GM23338 (cell line): ENCODE measurements at places on chromosomes 16 and 17. TPM values are rescaled to one million over a fixed set of nuclear protein-coding genes. Genes with fewer than 3 reads are reported as not detected.
A peak's percentile ranks its signal among the peaks of the same experiment; 100 is the strongest.

DNA sequence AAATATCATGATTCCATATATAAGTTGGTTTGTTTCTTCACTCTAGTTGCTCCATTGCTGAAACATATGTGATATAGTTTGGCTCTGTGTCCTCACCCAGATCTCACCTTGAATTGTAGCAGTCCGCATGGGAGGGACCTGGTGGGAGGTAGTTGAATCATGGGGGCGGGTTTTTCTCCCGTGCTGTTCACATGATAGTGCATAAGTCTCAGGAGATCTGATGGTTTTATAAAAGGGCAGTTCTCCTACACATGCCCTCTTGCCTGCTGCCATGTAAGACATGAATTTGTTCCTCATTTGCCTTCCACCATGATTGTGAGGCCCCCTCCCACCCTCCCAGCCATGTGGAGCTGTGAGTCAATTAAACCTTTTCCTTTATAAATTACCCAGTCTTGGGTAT is 915.5 kb downstream of the KCNJ2 start:
- no peak for DNase-seq

GRCh38 chr17:10041916-10042588 is 137.0 kb upstream of the RCVRN start:
- DNase-seq: no peak

GRCh38 chr17:20096430-20096829 is 87.3 kb downstream of the SPECC1 start:
- no peak for DNase-seq

- peak; percentile 43 for DNase-seq
These were observed at the start of gene WFDC1 for GRCh38 chr16:84294531-84295142. Gene WFDC1, plus strand, starts transcription at chr16:84294878. Its CDS starts 94 bp downstream, at chr16:84294972.

DNA sequence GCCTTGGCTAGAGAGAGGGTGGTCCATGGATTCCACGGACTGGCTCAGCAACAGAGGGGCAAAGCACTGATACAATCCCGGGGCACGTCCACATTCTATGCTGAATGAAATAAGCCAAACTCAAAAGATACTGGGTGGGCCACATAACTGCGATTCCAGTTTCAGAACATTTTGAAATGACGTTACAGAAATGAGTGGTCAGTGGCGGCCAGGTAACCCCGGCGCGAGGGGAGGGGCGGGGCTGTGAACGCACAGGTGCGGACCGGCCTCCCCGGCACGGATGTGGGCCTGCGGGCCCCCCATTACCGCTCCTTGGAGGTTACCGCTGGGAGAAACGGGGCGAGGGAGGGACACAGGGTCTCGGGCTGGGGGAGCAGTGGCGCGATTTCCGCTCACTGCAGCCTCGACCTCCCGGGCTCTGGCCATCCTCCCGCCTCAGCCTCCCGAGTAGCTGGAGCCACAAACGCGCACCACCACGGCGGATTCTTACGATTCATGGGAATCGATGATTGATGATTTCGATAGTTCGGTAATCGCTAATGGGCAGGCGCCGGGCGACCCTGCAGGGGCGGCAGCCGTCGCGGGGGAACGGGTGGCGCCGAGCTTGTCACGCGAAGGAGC is 559 bp downstream of the MVD start:
- peak; percentile 40 for DNase-seq

DNA sequence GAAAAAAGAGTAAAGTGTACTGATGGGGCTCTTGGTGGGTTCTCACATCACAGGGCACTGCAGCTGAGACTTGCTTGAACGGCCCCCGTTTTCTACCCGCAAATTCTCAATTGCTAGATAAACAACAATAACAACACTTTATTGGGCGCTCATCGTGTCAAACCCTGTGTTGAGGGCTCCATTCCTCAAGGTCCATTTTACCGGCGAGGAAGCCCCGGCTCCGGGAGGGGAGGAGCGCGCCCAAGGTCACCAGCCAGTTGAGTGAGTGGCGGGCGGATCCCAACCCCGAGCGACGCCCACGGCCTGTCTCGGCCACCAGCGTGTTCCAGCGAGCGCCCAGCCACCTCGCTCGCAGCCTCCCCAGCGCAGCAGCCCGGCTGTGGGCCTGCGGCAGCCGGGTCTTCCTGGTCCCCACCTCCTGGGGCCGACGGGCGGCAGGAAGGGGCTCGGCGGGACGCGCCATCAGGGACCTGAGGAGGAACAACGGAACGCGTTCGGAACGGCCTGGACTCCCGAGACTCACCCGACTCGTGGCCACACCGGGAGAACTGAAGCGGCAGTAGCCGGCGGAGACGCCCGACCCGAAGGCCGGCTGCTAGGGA is 373 bp downstream of the CMC2 start:
- peak; percentile 46 for DNase-seq

DNA sequence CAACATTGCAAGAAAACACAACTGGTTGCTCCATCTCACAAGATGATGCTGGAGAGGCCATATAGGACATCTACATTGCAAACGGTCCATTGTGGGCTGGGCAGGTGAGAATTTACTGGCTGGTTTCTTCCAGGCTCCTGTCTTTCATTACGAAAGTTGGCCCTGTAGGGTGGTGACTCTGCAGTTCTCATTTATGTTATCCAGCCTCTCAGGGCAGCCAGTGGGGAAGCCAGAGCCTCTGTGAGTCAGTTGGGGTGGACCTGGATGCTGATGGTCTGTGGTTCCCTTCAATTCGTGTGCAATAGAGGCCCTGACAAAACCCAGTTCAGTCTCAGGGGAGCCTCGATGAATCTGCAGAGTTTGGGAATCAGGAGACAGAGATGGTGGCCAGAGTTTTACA is 341.0 kb upstream of the CCL2 start:
- DNase-seq: no peak

DNA sequence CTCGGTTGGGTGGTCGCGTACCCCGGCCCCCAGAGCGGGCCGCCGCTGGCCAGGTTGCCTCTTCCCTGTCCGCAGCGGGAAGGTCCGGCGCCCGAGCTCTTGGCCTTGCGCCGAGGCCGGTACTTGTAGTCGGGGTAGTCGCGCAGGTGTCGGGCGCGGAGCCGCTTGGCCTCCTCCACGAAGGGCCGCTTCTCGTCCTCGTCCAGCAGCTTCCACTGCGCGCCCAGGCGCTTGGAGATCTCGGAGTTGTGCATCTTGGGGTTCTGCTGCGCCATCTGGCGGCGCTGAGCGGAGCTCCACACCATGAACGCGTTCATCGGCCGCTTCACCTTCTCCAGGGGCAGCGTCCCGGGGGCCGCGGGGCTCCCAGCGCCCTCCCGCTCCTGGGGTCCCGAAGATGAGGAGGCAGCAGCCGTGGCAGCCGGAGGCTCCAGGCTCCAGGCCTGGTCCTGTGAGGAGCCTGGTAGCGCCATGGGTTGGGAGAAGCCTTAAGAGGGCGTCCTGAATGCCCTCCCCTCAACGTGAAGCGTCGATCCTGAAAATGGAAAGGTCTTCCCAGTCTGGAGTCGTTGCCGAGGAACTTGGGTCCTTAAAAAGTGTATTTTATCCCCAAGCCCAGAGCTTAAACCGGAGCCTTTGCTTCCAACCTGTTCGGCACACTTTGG is 558 bp downstream of the SOX15 start:
- DNase-seq: peak; percentile 94

- no peak for DNase-seq
These were observed 141.5 kb downstream of the IRF8 start for GRCh38 chr16:86040496-86040895.

DNA sequence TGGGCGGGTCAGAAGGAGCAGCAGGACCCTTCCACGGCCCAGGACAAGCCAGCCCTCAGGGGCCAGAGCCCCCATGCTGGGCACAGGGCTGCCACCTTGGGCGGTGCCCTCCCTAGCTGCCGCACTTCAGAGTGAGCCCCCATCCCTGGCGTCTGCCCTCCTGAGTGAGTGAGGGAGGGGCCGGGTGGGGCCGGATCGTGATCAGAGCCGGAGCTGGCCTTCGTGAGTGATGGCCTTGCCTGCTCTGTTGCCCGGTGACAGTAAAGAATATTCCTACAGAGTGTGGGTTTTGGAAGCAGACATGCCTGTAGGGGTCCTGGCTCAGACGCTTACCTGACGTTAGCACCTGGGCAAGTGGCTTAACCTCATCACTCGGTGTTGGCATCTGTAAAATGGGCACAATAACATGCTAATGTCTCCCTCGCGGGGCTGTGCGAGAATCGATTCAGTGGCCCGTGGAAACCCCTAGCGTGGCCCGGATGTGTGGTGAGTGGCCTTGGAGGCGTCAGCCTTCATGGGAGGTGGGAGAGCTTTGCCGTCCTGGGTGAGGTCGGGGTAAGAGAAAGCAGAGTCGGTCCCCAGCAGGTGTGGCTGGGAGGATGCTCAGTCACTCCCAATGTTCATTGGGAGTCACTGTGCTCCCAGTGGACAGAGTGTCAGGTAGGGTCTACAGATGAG is 26.1 kb downstream of the JPH3 start:
- DNase-seq: no peak

DNA sequence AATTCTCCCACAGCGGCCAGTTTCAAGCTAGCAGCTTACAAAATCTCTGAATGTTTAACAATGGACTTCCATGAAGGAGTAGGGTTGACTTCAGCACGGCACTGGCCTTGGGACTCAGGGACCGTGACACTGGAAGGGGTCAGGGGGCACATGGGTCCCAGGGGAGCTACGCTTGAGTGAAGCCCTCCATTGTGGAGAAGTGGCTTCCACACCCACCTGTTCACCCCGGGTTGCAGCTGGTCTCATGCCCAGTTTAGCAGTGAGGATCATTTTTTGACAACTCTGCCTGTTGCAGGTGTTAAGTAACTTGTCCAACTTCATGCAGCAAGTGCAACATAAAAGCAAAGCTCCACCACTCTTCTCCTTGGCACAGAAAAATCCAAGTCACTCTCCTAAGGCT is 510.2 kb downstream of the CDH13 start:
- DNase-seq: no peak

GRCh38 chr17:21288571-21289017 is 4.1 kb downstream of the MAP2K3 start:
- no peak for DNase-seq

HSD11B2 gene
- total RNA-seq: 23.0 and 25.1 TPM in 2 replicates

SBK1 gene
- total RNA-seq: 59.8 and 68.1 TPM in 2 replicates

SPOP gene
- 13.9 and 29.4 TPM in 2 replicates for total RNA-seq

MYCBPAP gene
- 0.63 and 4.6 TPM in 2 replicates for total RNA-seq

HOXB3 gene
- total RNA-seq: 0.17 TPM in 1 of 2 replicates, not detected in the other

KRT37 gene
- not detected in 2 replicates for total RNA-seq

TELO2 gene
- total RNA-seq: 71.7 and 76.0 TPM in 2 replicates

SCARF1 gene
- 1.0 and 1.6 TPM in 2 replicates for total RNA-seq

RAB11FIP4 gene
- 65.1 and 65.6 TPM in 2 replicates for total RNA-seq

BBS2 gene
- total RNA-seq: 19.7 and 25.2 TPM in 2 replicates
